HuH-7 (cell line): ENCODE measurements at places on chromosomes 11 and 22.

- DNase-seq = no peak
Measured at GRCh38 chr22:47195484-47196165, 433.2 kb downstream of the TBC1D22A start.

DNA sequence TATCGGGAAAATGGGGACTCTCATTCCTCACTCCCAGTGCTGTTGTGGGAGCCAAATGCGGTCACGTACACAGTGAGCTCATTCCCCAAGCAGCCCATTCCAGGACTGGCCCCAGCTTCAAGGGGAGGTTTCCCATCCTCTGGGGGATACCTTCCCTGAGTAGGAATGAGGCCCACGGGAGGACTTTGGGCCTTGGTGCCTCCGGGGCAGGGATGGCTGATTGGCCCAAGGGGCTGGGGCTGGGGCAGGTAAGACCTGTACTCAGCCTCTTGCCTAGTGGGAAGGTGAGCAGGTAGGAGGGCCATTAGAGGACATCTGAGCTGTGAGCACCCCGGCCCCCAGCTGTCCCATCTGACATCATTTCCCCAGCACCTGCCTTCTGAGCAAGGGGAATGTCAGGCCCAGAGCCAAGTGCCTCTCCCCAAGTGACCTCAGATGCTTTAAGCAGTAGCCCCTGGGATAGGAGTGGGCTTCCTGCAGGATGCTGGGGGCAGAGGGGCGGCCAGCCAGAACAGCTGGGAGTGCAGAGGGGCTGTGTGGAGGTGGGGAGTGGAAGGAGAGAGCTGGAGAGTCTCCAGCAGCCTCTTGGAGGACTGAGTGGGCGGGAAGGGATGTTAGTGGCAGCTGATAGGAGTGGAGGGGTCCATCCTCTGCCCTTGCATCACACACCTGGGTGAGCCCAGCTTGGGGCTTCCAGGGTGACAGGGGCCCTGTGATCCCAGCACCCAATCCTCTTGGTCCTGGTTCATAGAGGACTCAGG lies 58.4 kb downstream of the CD82 start:
- DNase-seq = no peak

- DNase-seq = no peak
Measured at GRCh38 chr22:49702068-49702397, 125.6 kb downstream of the BRD1 start.

- no peak for DNase-seq
Measured at GRCh38 chr22:37080438-37080837, 28.9 kb downstream of the KCTD17 start.

DNA sequence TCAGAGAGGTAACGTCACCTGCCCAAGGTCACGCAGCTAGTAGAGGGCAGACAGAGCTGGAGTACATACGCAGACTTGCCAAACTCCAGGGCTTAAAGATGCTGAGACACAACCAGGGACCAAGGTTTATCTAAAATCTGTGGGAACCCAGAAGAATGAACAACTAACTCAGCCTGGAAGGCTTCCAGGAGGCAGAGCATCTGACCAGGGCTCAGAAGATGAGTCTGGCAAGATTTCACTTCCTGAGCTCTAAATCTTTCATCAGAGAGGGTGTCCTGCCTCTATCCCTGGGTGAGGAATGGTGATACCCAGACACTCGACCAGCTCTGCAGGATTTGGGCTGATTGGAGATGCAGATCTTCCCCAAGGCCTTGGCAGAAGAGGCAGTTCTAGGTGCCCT lies 9.1 kb downstream of the GAL3ST1 start:
- DNase-seq = no peak

- DNase-seq = no peak
Measured at GRCh38 chr11:64935359-64936081, at the start of gene GPHA2. TSS of gene GPHA2 (minus strand) at chr11:64935893. CDS start at chr11:64935460, 433 bp downstream.

GRCh38 chr22:30825711-30826505 lies 131.2 kb downstream of the OSBP2 start:
- no peak for DNase-seq

DNA sequence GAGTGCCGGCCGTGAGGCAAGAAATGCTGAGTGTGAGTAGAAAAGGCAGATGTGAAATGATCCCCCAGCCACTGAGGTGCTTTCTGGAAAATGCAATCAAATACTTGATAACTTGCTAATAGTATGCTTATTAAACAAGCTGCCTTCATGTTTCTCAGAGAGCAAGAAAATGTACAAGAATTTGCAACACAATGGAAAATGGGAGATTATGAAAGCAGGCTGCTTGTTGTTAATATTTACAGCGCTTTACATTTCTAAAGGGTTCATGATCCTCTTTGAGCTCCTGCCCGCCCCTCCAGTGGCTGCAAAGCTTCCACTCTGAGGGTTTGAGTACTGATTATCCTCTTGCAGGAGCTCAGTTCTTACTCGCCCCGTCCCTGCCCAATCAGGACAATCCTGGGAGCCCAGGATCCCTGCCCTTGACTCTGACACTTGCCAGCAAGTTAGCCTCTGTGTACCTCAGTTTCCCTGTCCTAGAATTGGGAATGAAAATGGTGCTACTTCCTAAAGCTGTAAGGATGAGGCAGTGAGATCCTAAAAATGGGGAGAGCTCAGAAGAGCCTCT lies 645.1 kb downstream of the TBC1D22A start:
- no peak for DNase-seq

GRCh38 chr11:76291576-76292526 lies 85.5 kb upstream of the WNT11 start:
- DNase-seq = no peak

GRCh38 chr11:134362192-134362901 lies 30.6 kb downstream of the GLB1L2 start:
- DNase-seq = no peak

DNA sequence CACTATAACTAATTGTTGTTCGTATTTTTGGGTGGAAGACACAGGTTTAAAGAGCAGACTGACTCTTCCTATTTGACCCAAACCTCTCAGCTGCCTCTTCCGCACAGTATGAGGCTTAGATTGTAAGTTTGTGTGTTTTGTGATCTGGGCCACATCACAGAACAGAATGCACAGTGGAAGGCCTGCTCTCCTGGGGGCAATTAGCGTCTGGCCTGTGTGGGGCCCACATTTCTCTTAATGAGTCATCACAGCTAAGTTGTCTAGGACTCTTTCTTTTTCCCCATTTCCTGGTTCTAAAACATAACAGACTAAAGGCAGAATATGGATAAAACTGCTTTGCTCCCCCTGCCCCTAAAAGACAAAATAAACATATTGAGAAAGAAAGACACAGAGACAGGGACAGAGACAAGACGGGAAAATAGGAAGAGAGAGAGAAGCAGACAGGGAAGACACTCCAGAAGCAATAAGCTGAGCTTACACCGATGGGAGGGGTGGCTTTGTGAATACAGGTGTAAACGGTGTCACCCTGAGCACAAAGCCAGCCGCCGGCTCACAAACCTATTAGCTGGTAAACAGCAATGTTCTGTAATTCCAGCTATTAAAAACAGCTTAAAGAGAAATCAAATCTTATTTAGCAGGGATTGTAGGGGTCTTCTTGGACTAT lies 127.4 kb upstream of the OPCML start:
- no peak for DNase-seq

- no peak for DNase-seq
Measured at GRCh38 chr11:61969838-61970662, 2.6 kb upstream of the FTH1 start.

DNA sequence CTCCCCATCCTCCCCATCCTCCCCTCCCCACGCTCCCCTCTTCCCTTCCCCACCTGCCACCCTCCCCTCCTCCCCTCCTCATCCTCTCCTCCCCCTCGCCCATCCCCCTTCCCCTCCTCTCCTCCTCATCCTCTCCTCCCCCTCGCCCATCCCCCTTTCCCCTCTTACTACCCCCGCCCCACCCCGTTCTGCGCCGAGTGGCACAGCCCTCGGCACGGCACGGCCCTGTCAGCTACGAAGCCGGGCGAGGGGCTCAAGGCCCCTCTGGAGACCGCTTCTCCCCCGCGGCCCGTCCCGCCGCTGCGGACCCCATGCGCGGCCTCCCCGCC lies 449.9 kb downstream of the OPCML start:
- no peak for DNase-seq

DNA sequence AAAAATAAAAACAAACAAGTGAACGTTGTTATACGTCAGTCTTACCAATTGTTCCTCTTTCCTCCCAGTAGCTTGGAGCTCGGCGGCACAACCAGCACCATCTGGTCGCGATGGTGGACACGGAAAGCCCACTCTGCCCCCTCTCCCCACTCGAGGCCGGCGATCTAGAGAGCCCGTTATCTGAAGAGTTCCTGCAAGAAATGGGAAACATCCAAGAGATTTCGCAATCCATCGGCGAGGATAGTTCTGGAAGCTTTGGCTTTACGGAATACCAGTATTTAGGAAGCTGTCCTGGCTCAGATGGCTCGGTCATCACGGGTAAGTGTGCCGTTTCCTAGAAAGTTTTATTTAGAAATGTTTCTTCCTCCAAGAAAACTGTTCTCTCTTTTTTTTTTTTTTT lies 47.9 kb downstream of the PPARA start:
- no peak for DNase-seq

DNA sequence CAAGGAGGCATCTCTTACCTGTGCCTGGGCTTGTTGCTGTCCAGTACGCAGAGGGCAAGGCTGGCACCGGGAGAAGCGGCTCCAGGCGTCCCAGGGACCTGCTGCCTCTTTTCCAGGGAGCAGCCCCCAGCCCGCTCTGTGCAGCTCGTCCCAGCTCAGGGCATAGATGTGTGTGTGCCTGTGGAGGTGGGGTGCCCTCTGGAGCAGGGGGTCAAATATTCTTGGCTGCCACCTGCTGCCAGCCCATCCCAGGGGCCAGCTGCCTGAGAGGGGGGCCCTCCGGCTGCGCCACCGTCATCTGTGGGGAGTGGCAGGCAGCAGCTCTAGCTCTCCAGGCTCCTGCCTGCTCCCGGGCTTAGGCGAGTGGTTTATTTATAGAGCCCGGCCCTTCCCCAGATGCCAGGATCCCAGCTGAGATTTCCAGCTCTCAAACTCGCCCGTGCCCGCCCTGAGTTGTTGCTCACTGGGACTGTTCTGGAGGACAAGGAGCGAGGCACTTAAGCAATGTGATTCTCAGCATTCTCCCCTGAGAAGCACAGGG lies 87.5 kb downstream of the RTL6 start:
- no peak for DNase-seq

DNA sequence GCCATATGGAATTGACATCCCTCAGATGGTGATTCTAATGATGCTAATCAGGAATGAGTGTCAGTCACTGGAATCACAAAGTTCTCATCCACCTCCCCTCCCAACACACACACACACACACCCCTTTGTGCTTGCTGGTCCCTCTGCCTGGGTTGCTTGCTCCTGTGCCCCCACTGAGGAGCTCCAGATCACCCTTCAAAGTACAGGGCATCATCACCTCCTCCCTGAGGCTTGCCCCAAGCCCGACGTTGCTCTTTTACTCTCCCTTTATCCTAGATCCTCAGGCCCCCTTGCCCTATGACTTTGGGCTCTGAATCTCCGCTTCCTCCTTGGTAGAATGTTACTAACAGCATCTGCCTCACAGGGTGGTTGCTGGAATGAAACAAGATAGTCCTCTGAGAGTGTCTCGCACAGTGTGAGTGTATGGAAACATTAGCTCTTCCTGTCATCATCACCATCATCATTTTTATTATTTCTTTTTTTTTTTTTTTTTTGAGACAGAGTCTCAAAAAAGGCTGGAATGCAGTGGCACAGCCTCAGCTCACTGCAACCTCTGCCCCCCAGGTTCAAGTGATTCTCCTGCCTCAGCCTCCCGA lies 3.4 kb downstream of the TOM1 start:
- no peak for DNase-seq

DNA sequence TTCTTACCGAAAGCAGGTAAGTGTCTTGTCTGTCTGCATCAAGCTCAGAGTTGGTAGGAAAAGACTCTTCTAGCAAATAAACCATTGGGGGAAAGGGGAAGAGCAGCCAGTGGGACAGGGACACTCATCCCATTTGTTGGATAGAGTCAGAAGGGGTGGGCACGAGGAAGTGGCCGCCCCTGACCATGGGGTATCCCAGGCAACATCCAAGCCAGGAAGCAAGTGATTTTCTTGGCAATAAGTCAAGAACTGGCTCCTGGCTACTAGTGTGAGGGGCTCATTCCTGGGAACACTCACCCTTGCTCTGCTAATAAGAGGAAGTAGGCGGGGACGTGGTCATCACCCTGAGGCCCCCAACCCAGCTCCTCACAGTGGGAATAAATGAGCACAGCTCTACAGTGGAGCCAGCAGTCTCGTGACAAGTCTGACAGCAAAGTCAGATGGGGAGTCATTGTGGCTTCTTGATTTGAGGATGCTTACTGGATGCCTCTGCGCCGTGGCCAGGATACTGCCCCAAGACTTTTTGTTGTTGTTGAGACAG lies 6.7 kb downstream of the SLC25A18 start:
- no peak for DNase-seq

DNA sequence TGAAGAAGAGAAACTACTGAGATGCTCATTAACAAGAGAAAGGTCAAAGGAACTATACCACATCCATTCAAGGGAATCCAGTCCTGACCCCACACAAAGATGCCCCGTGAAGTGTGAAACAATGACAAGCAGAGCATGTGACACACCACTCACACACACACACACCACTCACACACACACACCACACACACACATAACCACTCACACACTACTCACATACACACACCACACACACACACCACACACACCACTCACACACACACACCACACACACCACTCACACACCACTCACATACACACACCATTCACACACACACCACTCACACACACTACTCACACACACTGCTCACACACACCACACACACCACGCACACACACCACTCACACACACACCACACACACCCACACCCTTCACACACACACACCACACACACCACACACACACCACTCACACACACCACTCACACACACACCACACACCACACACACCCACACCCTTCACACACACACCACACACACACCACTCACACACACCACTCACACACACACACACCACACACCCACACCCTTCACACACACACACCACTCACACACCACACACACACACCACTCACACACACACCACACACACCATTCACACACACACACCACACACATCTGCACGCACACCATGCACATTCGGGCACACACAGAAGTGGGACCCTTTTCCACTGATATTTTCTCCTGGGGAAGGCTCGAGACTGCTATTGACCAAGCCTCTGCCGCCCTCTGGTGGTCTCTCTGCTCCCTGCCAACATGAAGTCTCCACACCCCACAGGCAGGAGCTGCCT lies 32.0 kb upstream of the COMT start:
- DNase-seq = peak; percentile 96

DNA sequence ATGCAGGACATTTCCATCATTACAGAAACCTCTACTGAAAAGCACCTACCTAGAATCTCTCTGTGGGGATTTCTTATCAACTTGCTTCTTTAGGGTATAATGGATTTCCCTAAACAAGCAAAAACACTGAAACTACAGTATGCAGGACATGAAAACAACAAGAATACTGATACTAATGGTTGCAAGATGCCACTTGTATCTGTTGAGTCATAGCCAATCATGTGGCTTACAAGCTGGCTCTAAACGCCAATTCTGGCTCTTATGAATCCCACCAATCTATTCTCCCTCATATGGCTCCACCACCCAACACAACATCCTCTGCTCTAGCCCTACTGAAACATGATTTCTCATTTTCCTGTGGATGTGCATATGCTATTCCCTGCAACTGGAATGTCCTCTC lies 22.6 kb downstream of the TENM4 start:
- no peak for DNase-seq
